ENCODE measurements at places on chromosomes 3 and 15. TPM values are rescaled to one million over a fixed set of nuclear protein-coding genes. Genes with fewer than 3 reads are reported as not detected.

DNA sequence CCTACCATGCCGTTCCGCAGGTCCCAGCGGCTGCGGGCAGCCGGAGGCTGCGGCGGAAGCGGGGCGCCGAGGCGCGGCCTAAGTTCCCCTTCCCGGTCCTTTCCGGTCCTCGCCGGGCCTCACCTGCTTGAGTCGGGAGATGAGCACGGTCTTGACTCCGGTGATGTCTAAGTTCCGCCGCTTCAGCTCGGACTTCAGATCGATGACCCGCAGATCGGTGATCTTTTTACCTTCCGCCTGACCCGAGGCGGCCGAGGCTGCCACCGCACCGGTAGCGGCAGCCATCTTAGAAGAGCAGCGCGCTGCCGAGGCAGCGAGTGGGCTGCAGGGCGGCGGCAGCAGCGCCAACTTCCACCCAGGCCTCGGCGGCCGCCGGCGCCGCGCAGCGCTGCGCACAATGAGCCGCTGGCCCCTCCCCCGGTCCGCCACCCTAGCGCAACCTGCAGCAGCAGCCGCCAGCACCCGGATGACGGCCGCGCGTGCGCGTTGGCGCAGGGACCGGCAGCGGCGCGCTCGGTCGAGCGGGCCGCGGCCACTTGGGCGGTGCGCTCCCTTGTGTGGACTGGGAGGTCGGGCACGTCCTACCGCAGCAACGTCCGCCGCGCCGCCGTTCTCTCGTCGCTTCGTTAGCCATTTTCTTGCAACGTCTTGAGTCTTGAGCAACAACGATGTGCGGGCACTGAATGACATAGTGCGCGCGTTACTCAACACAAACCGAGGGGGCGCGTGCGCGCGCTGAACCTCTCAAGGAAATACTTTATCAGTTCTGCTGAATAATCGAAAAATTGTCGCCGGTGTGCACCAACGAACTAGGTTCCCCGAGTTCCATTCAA is at the start of gene SLTM:
SLTM (minus strand) TSS at position 399 of the 833 bp plus-strand sequence; CDS start at position 285, 114 bp downstream.
- peaks cover 20% of the 10 kb centered on the region for H3K4me1 ChIP-seq
- peak; percentile 82 for DNase-seq
- H3K4me3 ChIP-seq = peak within 1 kb of the TSS; percentile 61
- peaks cover 10% of the 10 kb centered on the region for H3K36me3 ChIP-seq

DNA sequence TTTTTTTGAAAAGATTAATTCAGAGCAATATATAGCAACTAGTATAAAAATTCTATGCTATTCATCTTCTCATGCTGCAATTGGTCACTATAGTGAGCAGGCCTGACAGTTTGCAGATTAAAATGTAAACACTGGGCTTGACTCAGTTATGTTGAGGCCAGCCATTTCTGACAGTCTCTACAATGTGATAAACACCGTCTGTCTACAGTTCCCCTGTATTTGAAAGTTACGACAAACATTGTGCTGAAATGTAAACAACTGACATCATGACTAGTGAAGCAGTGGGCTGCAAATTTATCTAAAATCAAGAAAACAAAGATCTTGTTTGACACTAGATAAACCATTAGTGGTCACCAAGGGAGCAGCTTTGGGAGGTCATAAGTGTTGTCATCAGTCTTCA is 197.4 kb downstream of the ISL2 start:
- H3K4me1 ChIP-seq = no peaks in the 10 kb centered on the region
- no peaks in the 10 kb centered on the region for H3K27me3 ChIP-seq
- H3K4me3 ChIP-seq = no peak overlapping the region
- no peak for DNase-seq
- no peak overlapping the region for H3K27ac ChIP-seq
- H3K36me3 ChIP-seq = no peaks in the 10 kb centered on the region

DNA sequence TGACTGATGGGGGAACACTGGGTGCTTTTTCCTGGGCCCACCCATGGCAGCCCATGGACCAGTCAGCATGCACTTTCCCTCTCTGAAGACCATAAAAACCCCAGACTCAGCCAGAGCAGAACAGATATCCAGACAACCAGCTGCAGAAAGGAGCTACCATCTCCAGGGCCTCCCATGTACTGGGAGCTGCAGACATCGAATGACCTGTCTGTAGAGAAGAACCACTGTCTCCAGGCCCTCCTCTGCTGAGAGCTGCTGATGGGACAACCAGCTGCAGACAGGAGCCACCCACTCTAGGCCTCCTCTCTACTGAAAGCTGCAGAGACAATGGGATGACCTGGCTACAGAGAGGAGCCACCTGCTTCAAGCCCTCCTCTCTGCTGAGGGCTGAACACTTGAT is 66.6 kb downstream of the PROS1 start:
- H3K36me3 ChIP-seq = no peaks in the 10 kb centered on the region
- H3K27ac ChIP-seq = no peak overlapping the region
- no peak for DNase-seq
- no peaks in the 10 kb centered on the region for H3K4me1 ChIP-seq

GRCh38 chr3:71360764-71361163 is 222.8 kb downstream of the FOXP1 start:
- no peak overlapping the region for H3K27ac ChIP-seq
- no peaks in the 10 kb centered on the region for H3K27me3 ChIP-seq
- no peaks in the 10 kb centered on the region for H3K36me3 ChIP-seq
- no peaks in the 10 kb centered on the region for H3K4me1 ChIP-seq
- no peak for DNase-seq

DNA sequence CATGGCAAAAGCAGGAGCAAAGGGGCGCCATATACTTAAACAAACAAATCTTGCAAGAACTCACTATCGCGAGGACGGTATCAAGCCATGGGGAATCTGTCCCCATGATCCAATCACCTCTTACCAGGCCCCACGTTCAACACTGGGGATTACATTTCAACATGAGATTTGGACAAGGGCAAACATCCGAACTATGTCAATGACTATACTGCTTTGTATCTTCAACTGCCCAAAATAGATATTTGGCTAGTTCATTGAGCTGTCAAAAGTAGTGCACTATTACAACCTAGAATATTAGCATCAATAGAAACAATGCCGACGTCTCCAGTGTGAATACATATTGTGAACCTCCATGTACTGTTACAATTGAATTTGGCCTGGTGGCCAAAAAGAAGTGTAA is 760.4 kb downstream of the MCTP2 start:
- no peak overlapping the region for H3K4me3 ChIP-seq
- no peaks in the 10 kb centered on the region for H3K4me1 ChIP-seq
- H3K27ac ChIP-seq = no peak overlapping the region
- DNase-seq = no peak
- H3K36me3 ChIP-seq = no peaks in the 10 kb centered on the region

- no peaks in the 10 kb centered on the region for H3K4me1 ChIP-seq
- peaks cover 60% of the 10 kb centered on the region for H3K36me3 ChIP-seq
- no peak overlapping the region for H3K27ac ChIP-seq
- no peaks in the 10 kb centered on the region for H3K27me3 ChIP-seq
- DNase-seq = no peak
These were observed 70.0 kb upstream of the LIMD1 start for GRCh38 chr3:45524565-45524964.

ASB14 gene
- not detected for total RNA-seq

LARP6 gene
- 86.3 TPM for total RNA-seq

- no peak overlapping the region for H3K27ac ChIP-seq
- no peaks in the 10 kb centered on the region for H3K36me3 ChIP-seq
- no peak overlapping the region for H3K4me3 ChIP-seq
- H3K4me1 ChIP-seq = no peaks in the 10 kb centered on the region
- DNase-seq = no peak
- H3K27me3 ChIP-seq = no peaks in the 10 kb centered on the region
These were observed 55.0 kb downstream of the OXSM start for GRCh38 chr3:25844891-25845290.

Measured in tibial nerve (tissue), 4 donors.